ENCODE measurements at places on chromosomes 13 and 19. TPM values are rescaled to one million over a fixed set of nuclear protein-coding genes. Genes with fewer than 3 reads are reported as not detected.
A peak's percentile ranks its signal among the peaks of the same experiment; 100 is the strongest.

GRCh38 chr19:2335848-2336247 lies 7.4 kb downstream of the SPPL2B start:
- DNase-seq, result no peak

DNA sequence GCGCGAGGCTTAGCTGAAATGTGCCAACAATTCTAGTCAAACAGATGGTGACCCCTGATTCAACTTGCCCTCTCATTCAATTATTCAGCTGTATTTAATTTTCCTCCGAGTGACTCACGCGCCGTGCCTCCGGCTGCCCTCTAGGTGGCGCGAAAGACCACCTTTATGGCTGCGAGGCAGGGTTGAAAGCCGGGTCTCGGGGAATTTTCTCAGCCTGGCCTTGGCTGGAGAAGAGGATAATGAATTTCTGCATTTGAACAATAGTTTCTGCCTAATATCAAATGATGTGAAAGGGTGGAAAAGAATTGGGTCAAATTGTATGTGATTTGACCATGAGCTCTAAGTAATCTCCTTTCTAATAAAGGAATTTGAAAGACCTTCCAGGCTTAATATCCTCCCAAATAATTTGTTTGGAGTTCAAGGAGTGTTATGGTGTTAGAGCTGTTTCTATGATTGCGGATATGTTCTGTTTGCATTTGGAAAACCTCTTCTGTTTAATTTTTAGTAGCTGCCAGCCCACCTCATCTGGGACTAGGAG lies 310.9 kb downstream of the ZNF536 start:
- DNase-seq, result peak; percentile 35

- DNase-seq, result peak; percentile 16
These were observed 34.0 kb downstream of the KLF5 start for GRCh38 chr13:73092829-73093228.

Gene ZNF20
- total RNA-seq, result 9.7 TPM

GRCh38 chr13:94550062-94550738 lies 45.8 kb downstream of the TGDS start:
- peak; percentile 21 for DNase-seq

Gene OR7C1
- not detected for total RNA-seq

- no peak for DNase-seq
These were observed 11.6 kb downstream of the SPATA13 start for GRCh38 chr13:24172071-24172470.

Gene PSG6
- not detected for total RNA-seq

Gene REXO1
- 3.0 TPM for total RNA-seq

GRCh38 chr13:106602178-106602577 lies 34.2 kb upstream of the ARGLU1 start:
- DNase-seq, result no peak

DNA sequence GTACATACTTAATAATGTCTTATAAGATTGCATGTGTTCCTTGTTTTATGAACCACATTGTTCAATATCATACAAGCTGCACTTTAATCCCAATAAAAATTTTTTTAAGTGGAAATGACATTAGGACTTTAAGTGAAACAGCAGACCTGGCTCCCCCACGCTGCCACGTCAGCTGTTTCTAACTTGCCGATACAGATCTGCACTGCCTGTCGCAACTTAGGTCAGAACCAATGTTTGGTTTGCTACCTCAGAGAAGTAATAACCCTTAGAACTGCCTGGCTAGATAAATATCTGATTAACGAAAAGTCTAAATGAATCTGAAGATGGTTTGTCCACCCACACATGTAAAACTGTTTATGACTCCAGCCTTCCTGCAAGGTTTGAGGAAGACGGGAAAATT lies 327.5 kb upstream of the DACH1 start:
- no peak for DNase-seq

DNA sequence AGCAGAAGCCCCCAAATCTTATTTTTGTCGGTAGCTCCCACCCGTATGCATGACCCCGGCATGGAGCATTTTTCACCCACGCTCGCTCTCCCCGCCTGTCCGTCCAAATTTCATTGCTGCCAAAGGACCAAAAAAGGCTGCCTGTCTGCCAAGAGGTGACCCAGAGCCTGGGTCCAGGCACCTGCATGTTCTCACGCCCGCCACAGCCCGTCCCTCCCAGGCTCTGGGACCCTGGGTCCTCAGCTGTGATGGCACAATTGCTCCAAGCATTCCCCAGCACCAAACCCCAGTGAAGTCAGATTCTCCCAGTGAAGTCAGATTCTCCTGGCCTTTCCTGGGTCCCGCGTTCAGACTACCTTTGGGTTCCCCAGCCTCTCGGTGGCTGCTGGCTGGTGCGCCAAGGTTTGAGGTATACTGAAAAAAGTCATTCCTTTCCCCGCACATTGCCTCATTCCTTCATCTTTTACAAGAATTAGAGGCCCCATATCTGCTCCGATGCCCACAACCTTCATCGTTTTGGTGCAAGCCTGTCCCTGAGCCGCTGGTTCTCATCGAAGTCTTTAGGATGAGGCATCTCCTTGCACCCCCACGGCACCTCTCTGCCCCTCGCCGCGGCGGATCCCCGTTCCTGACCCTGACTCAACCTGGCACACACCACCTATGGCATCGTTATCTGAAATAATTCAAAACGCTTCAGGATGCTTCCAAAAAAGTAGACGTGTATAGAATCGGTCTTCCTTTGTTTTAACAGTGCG lies 59.3 kb upstream of the F7 start:
- DNase-seq, result no peak

- no peak for DNase-seq
These were observed 34.4 kb downstream of the AP1M1 start for GRCh38 chr19:16232127-16232526.

Gene SYCN
- total RNA-seq, result not detected

Gene SOX1
- not detected for total RNA-seq

DNA sequence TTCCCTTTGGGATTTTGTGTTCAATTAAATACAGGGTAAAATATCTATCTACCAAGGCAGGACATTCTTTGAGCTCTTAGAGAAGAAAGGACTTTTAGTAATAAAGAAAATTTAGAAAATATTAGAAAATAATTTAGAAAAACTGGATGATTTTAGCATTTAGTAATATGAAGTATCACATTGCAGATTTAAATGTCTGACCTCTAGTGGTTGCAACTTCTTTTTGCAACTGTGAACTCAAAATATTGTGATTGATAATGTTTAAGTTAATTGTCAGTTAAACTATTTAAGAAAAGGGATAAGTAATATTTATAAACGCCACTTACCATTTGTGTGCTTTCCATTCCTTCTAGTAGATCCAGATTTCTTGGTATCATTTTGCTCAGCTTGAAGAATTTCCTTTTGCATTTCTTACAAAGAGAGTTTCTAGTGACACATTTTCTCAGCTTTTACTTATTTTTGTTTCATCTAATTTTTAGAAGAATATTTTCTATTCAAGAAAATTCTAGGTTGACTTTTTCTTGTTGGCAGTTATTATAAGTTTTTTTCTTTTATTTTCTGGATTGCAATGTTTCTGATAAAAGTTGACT lies 10.3 kb upstream of the POSTN start:
- no peak for DNase-seq

Gene ZNF85
- 3.7 TPM for total RNA-seq

GRCh38 chr19:34732612-34733211 lies 1.3 kb upstream of the ZNF181 start:
- no peak for DNase-seq

Gene COX6B2
- total RNA-seq, result not detected

- DNase-seq, result no peak
These were observed at the start of gene UBE2M for GRCh38 chr19:58558066-58558622. Gene UBE2M, minus strand, starts transcription at chr19:58558611. Its CDS starts 230 bp downstream, at chr19:58558381.

- DNase-seq, result no peak
These were observed 271.9 kb upstream of the SPRY2 start for GRCh38 chr13:80612804-80613203.

- no peak for DNase-seq
These were observed 489.7 kb downstream of the COG6 start for GRCh38 chr13:40145139-40145538.

GRCh38 chr19:33240181-33240771 lies 14.6 kb upstream of the SLC7A10 start:
- DNase-seq, result no peak

- peak; percentile 85 for DNase-seq
These were observed 10.1 kb upstream of the CD22 start for GRCh38 chr19:35318679-35319448.

Gene ZNF208
- not detected for total RNA-seq

DNA sequence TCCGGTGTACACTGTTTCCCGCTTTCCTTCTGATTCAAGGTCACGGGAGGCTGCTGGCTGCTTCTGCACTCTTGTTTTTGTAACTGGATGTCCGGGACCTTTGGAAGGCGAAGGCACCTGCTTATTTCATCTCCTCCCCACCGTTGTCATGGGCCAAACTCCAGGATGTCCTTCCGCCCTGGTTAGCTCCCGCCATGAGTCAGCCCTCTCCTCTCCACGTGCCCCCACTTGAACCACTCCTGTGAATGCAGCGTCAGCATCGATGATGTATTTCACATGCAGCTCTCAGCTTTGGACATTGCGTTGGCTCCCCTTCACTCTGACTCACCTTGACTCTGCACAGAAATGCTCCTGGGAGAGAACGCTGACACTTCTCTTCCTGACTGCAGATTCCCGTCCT lies 5.5 kb upstream of the GALP start:
- DNase-seq, result peak; percentile 86

DNA sequence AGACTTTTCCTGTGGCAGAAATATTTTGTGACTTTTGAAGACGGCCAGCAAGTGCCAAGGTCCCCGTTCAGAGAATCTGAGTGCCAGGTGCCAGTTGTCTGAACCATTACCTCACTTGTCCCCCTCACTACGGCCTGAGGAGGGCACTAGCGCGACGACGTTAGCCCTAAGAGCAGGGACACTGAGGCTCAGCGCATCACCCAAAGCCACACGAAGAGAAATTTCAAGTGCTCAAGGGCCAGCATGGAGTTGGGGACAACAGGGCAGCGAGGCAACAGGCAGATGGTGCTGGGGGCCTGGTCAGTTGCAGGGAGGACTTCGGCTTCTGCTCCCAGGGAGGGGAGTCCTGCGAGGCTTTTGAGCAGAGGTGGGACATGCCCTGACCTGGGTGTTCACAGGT lies 9.5 kb upstream of the TYK2 start:
- no peak for DNase-seq

DNA sequence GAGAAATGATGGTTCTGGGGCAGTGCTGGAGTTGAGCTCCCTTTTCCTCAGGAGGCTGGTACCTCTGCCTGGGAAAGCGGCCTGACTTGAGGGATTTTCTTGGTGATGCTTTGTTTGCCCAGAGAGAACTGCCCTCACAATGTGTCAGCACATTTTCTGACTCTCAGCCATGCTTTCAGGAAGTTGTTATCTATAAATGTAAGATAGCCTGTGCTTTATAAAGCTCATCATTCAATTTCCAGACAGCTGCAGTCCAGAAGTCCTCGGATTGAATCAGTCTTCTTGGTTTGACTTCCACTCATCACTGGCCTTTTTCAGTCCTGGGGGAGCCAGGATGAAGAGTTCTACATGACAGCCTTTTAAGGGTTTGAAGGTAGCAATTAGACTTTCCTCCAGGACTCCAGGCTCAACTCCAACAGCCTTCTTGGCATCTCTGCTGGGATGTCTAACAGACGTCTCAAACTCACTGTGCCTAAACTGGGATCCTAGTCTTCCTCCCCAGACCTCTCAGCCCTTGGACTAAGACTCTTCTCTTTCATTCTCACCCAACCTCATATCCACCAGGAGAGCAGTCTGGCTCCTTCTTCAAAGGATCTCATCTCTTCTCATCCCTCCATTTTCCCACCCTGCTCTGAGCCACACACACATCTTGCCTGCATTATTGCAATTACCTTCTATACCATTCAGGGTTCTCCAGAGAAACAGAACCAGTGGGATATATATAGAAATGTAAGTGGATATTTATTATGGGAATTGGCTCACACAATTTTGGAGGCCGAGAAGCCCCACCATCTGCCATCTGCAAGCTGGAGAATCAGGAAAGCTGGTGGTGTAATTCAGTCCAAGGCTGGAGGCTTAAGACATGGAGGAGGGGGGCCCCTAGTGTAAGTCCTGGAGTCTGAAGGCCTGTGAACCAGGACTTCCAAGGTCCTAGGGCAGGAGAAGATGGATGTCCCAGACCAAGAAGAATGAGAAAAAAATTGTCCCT lies 13.1 kb downstream of the ERICH6B start:
- DNase-seq, result no peak

Gene PRODH2
- total RNA-seq, result 86.7 TPM

GRCh38 chr13:50456111-50456510 lies 387.4 kb downstream of the DLEU7 start:
- DNase-seq, result no peak

DNA sequence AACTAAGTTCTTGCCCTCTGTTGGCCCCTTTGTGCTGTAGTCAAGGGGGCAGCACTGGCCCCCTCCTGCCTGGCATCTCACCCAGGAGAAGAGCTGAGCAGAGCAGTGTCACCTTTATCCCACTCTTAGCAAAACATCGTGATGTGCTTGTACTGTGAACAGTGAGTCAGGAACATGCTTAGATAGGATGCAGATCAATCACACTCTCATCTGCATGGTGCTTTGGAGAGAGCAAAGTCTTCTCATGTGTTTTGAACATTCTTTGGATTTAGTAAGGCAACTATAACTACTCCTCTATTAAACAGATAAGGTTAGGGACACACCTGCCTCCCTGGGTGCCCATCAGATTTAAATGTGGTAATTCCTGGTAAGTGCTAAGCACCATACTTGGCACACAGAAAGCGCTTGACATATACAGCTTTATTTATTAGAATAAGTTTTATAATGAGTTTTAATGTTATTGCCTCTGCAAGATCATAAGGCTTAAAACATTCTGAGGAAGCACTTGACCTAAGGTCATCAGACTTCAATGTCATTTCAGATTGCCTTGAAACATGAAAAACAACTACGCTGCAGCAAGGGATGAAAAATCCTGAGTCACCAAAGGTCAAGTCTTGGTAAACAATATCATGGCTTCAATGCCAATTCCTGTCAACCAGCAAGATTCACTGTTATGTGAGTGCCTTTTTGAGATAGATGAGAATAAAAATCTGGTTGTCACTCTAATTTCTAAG lies 82.4 kb upstream of the IRS2 start:
- no peak for DNase-seq

GRCh38 chr13:21686751-21687391 lies 16.0 kb downstream of the FGF9 start:
- no peak for DNase-seq

Gene FREM2
- not detected for total RNA-seq

Gene TJP3
- total RNA-seq, result 20.6 TPM

Gene ALOX5AP
- total RNA-seq, result 0.70 TPM

Gene B3GNT8
- 2.3 TPM for total RNA-seq

- DNase-seq, result no peak
These were observed 72.4 kb upstream of the ZDHHC20 start for GRCh38 chr13:21531455-21531854.

- no peak for DNase-seq
These were observed 1757.8 kb downstream of the PCDH9 start for GRCh38 chr13:65472336-65472735.

GRCh38 chr19:4174213-4174894 lies 8.0 kb downstream of the SIRT6 start:
- DNase-seq, result no peak

DNA sequence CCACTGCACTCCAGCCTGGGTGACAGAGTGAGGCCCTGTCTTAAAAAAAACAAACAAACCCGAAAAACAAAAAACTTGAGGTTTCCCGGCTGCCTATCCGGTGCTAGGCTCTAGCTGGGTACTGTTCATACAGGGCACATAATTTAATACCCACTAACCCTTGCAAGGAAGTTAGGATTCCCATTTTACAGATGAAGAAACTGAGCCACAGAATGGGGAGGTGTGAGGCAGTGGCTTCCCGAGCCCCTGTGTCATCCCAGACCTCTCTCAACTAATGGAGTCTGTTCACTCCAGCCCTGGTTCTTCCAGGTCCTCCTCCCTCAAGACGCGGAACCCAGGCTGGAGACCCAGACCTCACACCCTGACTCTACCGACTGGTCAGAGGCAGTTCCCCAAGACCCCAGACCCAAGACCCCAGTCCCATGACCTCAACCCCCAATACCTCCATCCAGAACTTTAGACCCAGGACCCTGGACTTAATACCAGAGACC lies 576 bp downstream of the APBA3 start:
- DNase-seq, result no peak

All from HepG2 (cell line).